ENCODE measurements at places on chromosomes 2 and 18.
A peak's percentile ranks its signal among the peaks of the same experiment; 100 is the strongest.

GRCh38 chr18:3319399-3319798, 57.5 kb downstream of the MYL12B start:
- peak; percentile 48 for DNase-seq

GRCh38 chr2:175786471-175787124, 215.5 kb downstream of the LNPK start:
- DNase-seq: no peak

- DNase-seq: no peak
Measured at GRCh38 chr18:36410346-36410745, 112.8 kb downstream of the FHOD3 start.

- no peak for DNase-seq
Measured at GRCh38 chr2:215419113-215419512, 16.8 kb downstream of the FN1 start.

- DNase-seq: no peak
Measured at GRCh38 chr2:220568296-220568695, 940.9 kb downstream of the SLC4A3 start.

GRCh38 chr2:68357605-68358337, 7.3 kb upstream of the PLEK start:
- no peak for DNase-seq

DNA sequence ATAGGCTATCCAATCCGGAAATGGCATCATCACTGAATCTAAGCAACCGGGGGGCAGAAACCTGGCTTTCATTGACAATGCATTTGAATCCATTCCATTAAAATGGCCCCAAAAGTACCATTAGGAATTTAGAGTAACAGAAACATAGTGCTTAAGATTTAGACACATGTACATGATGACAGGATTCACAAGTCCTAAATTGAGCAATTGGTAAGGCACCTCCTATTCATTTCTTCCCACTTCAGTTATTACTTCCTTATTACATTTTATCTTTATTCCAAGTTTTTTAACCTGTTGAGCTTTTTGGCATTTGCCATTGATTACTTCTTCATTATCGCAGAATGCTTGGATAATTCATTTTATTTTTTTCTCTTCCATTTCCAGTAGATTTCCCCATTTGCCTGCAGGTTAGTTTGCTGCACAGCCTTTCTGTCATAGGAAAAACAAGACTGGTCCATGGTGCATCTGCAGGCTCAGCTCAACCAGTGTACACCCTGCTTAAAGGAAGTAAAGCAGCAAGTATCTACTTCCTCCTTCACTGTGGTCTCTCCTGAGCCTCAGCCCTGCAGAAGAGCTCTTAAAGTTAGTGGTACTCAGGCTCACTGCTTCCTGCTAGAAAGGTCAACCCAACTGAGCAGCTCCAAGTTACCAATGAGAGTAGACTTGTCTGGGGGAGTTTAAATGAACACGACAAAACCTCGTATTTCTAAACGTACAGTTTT, 89.2 kb downstream of the DOCK10 start:
- DNase-seq: peak; percentile 68

GRCh38 chr2:110674620-110675555, 3.0 kb downstream of the BUB1 start:
- peak; percentile 64 for DNase-seq

DNA sequence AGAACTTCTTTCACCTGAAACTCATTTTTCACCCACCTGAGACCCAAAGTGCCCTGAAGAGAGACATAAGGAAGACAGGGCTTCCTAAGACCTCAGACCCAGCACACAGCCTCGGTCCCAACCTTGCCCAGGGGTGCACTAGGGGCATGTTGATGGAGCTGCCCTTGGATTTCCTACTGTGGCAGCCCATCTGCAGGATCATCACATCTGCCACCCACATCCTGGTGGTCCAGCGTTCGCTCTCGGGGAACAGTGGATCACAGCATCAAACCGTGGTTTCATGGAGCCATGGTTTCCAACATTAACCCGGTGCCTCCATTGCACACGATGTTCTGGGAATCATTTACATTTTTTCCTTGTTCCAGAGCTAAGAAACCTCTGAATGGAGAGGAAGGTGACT, 186.4 kb downstream of the TFCP2L1 start:
- no peak for DNase-seq

DNA sequence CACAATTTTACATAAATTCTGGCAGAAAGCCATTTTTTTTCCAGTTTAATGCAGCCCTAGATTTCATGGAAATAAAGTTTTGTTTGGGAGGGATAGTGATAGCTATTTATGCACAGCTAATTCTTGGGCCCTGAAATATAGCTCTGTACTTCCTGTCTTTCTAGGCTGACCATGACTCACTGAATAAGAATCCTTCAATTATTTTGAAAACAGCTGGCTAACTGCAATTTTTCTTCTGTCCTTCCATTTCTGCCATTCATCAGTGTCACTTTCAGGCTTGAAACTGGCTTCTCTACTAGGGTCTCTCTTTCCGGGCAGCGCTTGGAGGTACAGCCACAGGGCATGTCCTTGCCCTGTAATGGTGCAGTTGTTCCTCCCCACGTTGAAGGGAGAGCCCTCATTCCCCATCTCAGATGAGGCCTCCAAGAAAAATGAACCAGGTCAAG, 97.1 kb upstream of the TMEM178A start:
- DNase-seq: no peak

Measured in activated CD4-positive, alpha-beta T cell treated with anti-CD3 and anti-CD28 coated beads, Interleukin-2, Interleukin-4, amounts not matched to agents 100 ng/mL and 50 ng/mL, durations not matched to agents 16 hours and 8 hours (primary cell).